ENCODE measurements at places on chromosomes 2 and 18.

DNA sequence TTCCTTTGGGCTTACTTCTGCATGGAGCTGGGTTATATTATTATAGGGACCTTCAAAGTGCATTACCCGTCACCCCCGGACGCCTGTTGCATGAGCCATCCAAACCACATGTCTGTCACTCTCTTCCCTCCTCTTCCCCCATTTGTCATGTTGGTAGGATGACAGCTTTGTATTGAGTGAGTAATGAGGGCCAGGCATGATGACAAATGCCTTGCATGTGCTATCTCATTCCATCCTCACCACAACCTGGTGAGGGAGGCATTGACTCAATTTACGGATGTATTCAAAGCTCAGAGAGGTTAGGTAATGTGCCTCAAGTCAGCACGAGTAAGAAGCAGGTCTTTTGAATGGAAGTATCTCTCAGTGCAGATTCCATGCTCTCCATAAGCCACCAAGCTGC is 510.5 kb upstream of the TNP1 start:
- DNase-seq, result no peak

DNA sequence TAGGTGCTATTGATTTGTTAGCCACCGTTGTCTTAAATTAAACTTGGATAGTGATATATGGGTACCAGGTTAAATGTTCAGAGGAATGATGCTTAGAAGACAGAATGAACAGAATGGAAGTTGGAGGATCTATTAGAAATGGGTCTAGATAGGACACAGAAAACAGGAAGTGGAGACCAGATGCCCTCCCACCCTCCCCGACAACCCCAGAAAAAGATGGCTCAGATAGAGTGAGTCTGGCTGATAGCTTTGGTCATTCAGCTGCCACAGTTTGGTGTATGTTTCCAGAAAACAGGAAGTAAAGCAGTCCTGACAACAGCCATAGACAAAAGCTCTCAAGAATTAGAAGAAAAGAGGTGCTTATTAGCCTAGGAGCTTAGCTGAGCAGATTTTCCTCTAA is 71.5 kb upstream of the DSG1 start:
- DNase-seq, result no peak

- no peak for DNase-seq
These were observed 12.8 kb upstream of the GCG start for GRCh38 chr2:162164802-162165201.

- peak; percentile 53 for DNase-seq
These were observed 183.4 kb downstream of the MYO3B start for GRCh38 chr2:170361090-170361936.

DNA sequence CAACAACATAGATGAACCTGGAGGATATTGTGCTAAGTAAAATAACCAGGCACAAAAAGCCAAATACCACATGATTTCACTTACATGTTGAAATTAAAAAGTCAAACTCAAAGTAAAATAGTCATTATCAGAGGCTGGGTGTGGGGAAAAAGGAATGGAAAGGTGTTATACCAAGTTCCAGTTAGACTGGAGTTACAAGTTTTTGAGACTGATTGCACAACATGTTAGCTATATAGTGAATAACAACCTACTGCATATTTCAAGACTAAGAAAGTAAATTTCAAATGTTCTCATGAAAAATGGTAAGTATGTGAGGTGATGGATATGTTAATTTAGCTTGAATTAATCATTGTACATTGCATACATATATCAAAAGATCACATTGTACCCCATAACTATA is 116.8 kb upstream of the HNMT start:
- no peak for DNase-seq

DNA sequence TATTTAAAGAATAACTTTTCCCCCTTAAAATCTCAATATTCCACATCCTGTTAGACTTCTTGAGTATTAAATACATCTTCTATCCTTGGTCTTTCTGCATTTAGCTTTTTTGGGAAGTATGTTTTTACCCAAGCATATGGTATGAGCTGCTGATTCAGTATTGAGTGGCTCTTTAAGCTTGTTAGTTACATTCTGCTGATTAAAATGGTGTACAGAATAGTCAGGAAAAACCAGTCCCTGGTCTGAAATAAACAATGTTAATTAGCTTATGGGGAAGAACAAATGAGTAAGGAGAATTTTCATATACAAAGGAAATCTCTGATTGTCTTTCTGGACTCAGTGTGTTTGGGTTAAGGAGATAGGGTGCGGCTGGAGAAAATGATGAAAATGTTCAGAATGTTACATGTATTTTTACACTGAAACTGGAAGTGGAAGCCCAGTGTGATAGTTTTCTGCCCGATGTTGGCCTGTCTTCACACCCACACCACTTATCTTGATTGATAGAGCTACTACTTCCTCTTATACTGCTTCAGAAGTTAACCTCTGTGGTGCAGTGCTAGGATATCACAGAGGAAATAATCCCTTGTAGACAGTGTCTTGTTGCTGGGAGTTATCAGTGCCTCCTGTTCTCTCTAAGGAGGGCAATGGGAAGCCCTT is 84.0 kb downstream of the MSH2 start:
- DNase-seq, result no peak

- no peak for DNase-seq
These were observed 118.0 kb downstream of the METTL8 start for GRCh38 chr2:171315781-171316180.

DNA sequence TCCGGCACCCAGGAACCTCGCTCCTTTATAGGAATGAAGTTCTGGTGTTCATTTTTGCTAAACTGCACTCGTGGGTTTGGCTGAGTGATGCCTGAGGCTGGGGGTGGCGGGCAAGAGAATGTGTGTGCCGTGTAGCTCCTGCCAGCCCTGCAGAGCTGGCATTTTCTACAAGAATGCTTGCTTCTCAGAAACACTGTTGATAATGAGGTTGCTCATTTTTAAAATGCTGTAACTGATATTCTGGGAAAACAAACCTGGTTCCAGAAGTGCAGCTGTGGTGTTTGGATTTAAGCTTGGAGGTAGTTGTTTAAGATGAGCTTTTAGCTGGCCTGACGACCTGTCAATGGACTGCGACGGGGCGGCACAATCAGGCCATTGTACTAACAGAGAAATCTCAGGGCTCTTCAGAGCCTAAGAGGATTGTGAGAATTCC is 511.9 kb upstream of the TNP1 start:
- no peak for DNase-seq

GRCh38 chr2:39724828-39725144 is 54.3 kb downstream of the THUMPD2 start:
- no peak for DNase-seq

- DNase-seq, result no peak
These were observed 38.3 kb downstream of the GCG start for GRCh38 chr2:162113776-162114168.

DNA sequence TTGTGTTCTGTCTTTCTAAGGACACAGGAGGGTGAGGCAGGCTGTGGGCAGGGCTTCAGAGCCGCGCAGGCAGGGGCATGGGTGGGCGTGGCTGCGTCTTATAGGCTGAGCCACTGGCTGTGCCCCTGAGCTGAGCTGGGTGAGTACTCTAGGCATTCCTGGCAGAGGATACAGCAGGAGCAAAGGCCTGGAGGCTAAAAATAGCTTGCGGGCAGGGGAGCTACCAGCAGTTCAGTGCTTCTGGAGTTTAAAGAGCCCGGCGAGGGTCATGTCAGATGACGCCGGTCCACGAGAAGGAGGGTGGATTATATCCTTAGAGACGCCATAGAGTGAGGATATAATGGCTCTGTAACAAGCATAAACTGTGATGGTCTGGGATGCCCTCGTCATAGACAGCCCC is 31.5 kb upstream of the PDIA6 start:
- DNase-seq, result no peak

DNA sequence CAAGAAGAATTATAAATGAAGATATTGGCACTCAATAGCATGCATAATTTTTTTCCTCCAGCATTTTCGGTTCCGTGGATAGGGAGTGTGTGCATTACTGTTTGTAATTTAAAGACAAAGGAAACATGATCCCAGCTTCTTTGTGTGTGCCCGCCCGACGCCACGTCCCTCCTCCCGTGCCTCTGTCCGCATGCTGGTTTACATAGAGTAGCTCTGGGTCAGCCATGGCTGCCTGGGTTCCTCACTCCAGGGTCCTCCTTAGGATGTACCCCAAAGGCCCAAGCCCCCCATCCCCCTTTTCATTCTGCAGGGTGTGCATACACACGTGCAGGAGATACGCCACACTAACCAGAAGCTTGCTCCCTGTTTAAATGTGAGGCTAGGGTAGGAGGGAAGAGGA is 214.7 kb downstream of the KLHL29 start:
- no peak for DNase-seq

- DNase-seq, result peak; percentile 9
These were observed 93.1 kb downstream of the LRP1B start for GRCh38 chr2:142037744-142038143.

GRCh38 chr2:24489465-24490180 is 1.4 kb upstream of the NCOA1 start:
- DNase-seq, result peak; percentile 13

- DNase-seq, result no peak
These were observed 12.6 kb downstream of the KCNK3 start for GRCh38 chr2:26705126-26705525.

Data from HEK293T (cell line).